Cerebellar cortex (tissue), 1 donor: ENCODE measurements at places on chromosomes 7 and 10.

GRCh38 chr10:119404719-119405519 is 137.6 kb downstream of the RGS10 start:
- DNase-seq: no peak

DNA sequence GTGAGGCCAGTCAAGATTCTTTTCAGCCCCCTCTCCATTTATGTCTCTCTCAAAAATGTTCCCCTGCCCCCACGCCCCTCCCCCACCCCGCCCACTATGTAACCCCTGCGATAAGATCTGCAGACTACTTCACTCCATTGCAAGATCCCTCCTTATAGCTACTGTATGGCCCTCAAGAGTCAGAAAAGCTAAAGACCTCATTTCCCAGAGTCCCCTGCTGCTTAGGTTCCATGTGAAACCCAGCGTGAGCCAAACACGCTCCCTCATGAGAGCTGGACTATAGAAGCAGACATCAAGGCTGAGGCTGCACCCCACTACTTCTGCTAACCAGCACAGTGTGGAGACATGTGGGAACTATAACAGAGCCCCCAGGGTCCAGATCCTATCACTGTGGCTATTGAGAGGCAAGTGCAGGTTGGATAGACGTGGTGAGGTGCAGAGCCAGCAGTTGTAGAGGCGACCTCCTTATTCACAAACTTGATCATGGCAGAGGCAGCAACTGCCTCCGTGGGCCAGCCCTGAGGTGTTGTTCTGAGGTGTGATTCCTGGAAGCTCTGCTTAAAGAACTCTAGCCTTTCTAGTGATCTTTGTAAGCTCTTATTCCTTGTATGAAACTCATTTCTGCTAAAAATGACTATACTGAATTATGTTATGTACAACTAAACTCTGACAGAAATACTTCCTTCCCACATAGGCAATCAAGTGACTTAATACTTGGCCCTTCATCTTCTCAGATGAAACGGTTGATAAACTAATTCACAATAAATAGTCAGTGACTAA is 117.0 kb upstream of the ARID5B start:
- DNase-seq: peak; percentile 15

DNA sequence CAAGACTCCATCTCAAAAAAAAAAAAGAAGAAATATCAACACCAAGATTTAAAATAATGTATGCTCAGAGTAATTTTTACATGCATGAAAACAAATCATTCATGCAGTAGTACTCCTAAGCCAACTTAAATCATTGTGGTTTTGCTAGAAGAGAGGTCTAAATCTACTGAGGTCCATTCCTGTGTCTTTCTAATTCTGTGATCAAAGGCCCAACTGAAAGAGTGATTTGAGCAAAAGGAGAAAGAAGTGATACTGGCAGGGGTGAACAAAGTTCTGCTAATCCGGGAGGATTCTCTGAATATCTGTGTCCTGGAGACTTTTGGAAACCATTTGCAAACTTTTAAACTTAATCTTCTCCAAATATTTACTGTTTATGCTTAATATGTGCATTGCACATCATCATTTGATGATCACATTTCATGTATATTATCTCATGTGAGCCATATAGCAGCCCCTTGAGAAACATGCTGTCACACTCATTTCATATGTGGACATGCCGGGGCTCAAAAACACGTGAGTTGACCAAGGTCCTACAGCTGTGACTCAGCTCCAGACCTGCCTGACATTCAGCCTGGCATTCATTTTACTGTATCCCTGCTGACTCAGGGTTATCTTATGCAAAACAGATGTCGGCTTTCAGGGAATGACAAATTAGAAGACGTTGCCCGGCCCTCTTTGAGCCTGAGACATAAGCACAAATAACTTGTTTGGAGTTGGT is 76.4 kb downstream of the FAM107B start:
- no peak for DNase-seq

DNA sequence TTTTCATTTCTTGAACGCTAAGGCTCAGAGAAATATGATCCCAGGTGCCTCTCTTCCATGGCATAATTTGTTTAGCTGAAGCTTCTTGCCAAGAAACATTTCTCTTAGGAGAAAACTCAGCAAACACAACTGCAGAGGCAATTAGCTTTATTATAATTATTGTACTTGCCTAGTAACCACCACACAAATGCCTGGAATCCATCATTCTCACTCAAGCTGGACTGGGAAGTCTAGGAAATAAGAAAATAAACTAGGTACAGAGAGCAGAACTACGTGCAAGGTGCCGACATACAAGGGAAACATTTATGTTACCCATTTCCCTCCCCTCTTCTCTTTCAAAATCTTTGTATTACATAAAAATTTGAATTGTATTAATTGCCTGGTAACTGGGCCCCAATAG is 15.1 kb downstream of the SLC35B4 start:
- no peak for DNase-seq

DNA sequence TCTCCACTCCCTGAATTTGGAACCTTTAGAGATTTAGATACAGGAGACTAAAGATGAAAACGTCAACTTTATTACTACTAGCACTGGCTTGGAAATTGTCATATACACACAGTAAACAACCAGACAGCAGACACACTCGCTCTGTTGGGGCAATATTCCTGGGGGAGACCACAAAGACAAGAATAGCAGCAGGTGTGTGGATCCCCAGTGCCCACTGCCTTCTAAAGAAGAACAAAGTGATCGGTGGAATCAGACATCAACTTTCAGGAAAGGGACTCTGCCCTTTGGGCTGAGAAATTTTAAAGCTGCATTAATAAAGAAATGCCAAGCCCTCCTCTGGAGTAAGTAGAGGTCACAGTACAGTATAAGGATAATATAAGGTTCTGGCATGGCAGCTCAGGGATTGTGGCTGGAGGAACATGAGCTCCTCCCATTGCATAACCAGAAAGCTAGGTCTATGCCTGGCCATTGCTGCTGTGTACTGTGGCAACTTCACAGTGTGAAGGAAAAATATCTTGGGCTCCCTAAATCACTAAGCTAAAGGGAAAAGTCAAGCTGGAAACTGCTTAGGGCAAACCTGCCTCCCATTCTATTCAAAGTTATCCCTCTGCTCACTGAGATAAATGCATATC is 57.1 kb upstream of the ANKRD1 start:
- DNase-seq: no peak

DNA sequence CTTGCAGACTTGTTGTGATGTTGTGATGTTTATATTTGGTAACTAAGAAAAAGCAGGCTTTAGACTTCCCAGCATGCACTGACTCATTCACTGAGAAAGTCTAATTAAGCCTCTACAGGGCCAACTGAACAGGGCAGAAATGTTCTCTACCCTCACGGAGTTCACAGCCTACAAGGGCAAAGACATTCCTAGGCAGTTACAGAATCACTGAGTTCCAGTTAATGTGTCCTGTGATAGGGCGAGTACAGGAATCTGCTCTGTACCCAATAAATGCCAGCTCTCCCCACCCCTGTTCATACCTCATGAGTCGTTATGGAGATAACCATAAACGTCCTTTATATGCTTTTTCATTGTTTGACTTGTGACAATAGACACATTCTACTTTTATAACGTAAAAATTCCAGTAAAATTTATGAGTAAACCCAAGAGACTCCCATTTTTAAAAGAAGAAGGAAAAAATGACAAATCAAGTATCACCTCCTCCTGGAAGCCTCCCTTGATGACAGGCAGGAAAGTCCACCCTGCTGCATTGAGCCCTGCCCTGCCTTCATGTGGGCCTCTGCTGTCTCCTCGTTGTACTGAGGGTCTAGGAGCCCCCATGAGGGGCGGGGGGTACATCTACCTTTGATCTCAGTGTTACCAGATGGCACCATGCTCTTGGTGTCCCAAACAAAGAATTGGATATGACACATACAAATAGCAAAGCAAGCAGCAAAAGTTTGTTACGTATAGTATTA is 14.3 kb downstream of the MUC12 start:
- no peak for DNase-seq

- no peak for DNase-seq
Measured at GRCh38 chr10:18616337-18616736, 35.0 kb downstream of the NSUN6 start.

- DNase-seq: no peak
Measured at GRCh38 chr10:50063100-50063499, 4.7 kb upstream of the WASHC2A start.

GRCh38 chr10:70440296-70441160 is 953 bp downstream of the NODAL start:
- DNase-seq: no peak

DNA sequence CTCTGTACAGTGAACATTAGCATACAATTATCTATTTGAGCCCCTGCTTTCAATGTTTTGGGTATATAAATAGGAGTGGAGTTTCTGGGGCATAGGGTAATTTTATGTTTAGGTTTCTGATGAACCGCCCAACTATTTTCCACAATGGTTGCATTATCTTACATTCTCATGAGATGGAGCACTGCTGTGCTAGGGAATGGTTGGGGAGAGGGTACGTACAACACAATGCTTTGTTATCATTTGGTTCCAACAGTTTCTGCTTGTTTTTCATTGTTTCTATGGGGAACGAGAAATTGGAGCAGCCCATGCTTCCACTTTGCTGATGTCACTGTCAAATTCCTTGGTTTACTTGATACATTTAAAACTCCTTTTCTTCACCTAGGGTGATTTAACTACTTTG is 1115.3 kb downstream of the REEP3 start:
- no peak for DNase-seq

DNA sequence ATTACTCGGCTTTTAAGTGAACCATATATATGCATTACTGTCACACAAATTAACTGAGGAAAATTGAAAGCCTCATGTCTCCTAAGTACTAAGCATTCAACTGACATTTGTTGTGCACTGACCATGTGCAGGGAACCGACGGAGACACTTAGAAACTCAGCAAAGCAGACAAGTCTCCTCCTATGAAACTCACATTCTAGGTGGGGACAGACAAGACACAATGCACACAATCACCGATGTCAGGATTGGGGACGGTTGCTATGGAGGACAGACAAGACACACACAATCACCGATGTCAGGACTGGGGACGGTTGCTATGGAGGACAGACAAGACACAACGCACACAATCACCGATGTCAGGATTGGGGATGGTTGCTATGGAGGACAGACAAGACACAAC is 134.0 kb downstream of the PTPRN2 start:
- no peak for DNase-seq

DNA sequence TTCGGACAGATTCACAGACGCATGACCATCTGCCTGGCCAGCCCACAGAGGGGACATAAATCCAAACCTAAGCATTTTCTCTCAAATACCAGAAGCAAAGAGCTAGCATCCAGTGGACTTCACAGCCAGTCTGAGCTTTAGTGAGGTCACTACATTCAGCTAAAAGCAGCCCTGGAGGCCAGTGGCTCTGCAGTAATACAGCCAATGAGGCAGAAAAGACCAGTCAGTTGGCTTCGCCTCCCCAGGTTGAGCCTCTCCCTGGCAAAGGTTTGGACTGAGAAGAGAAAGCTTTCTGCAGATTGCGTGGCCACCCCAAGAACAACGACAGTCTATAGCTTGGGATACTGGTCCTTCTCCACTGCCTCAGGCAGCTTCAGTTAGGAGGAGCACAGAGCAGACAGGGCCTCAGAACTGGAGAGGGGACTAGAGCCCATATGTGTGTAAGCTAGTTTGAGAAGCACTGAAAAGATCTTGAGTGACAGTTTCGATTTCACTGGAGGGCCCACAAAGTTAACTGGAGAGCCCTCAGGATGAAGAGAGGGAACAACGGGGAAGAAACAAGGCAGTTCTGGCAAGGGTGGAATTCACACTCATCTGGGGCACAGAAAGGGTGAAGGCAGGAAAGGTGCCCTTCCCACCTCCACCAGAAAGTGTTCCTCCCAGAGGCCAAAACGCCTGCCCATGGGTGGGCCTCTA is 3.8 kb downstream of the WDR91 start:
- DNase-seq: no peak

DNA sequence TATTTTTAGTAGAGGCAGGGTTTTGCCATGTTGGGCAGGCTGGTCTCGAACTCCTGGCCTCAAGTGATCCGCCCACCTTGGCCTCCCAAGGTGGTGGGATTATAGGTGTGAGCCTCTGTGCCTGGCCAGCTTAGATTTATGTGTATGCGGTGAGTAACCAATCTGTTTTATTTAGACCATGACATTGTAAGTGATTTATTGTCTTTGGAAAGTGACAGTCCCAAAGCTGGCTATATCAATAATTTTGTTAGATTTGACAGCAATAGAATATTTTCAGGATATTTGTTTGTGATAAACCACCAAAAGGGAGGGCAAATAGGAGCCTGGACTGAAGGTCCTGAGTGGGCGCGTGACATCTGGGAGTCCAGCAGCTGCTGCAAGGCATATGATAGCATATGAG is 75.7 kb downstream of the XRCC2 start:
- no peak for DNase-seq

DNA sequence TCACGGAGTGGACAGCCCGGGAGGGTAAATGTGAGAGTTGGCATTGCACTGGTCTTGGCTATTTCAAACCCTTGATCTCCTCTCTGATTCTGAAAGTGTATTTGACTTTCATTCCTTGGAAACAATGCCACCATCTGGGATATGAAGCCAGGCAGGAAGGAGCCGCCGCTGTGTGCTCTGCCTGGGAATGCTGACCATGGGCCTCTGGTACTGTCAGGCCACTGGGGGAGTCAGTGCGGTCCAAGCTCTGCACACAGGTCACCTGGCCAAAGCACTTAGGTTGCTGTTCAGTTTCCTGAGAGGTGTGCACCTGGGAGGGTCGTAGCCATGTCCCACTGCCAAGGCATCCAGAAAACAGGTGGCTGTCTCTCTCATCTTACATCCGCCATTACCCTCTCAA is 68.5 kb upstream of the SHH start:
- DNase-seq: no peak

- no peak for DNase-seq
Measured at GRCh38 chr10:17453373-17454091, 863 bp downstream of the ST8SIA6 start.

GRCh38 chr7:91462316-91462715 is 198.1 kb downstream of the FZD1 start:
- DNase-seq: no peak

DNA sequence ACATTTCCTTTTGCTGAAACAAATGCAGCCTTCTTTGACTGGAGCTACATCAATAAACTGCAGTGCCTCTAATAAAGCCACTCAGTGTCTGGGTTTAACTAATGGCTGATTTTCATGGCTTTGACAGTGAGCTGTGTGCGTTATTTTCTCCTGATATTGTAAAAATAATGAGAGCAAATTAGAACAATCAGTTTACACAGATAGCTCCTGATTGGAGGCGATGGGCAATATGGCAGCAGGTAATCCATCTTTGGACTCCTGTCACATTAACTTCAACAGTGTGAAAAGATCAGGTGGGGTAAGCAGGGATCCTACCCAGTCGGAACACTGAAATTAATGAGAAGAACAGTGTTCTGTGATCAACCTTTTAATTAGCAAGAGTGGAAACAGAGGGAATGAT is 100.7 kb downstream of the POLL start:
- DNase-seq: no peak

- no peak for DNase-seq
Measured at GRCh38 chr7:39510864-39511354, 55.3 kb upstream of the YAE1 start.

- DNase-seq: no peak
Measured at GRCh38 chr10:3460420-3461128, 288.0 kb upstream of the PITRM1 start.
